GM19239 (cell line): ENCODE measurements at places on chromosomes 12 and 14.

DNA sequence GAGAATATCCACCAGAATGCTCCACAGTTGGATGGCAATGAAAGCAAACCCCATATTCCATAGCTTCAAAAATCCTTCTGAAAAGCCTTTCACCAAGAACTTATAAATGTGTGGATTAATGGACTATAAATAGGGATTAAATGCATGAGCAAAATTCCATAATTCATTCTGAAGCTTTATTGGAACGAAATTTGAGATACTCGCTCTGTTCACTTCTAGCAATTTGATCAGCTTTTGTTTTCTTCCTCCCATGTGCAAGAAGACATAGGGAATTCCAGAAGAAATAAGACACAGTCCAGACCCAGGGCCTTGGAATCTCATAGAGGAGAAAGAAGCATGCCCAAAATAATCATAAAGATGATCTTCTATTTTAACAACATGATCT is 285.9 kb upstream of the TMPO start:
- DNase-seq, result no peak

DNA sequence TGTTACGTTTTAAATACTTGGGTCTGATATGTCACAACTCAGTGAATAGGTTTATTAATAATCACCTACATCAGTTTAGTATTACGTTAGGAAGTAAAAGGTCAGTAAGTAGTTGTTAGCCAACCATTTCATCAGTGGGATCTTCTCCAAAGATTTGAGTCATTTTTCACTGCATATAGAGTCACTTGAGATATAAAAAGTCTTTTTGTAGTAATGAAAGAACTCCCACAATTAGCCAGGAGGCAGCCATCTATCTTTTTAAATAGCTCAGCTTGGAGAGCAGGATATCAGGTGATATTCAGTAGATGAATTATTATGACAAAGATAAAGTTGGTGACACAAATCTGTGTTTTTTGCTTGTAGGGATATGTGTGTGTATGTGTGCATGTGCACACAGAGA is 309.3 kb downstream of the PDZRN4 start:
- no peak for DNase-seq

DNA sequence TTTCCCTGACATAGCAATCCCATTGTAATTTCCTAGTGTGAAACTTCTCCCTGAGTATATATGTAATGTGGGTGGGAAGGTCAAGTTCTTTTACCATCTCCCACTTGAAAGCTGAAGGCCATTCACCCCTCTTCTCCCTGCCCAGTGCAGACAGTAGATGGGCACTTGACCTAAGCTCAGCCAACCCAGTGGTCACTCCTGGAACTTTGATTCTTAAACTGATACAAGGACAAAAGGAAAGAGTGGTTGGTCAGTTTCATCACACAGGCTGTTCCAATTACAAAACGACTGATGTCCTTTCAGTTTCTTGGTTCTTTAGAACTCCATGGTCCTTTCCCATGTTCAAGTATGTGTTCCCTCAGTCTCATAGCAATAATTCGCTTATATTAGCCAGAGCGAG is 8.4 kb upstream of the APOLD1 start:
- DNase-seq, result no peak

GRCh38 chr14:51094282-51094821 is 553 bp downstream of the TRIM9 start:
- no peak for DNase-seq

DNA sequence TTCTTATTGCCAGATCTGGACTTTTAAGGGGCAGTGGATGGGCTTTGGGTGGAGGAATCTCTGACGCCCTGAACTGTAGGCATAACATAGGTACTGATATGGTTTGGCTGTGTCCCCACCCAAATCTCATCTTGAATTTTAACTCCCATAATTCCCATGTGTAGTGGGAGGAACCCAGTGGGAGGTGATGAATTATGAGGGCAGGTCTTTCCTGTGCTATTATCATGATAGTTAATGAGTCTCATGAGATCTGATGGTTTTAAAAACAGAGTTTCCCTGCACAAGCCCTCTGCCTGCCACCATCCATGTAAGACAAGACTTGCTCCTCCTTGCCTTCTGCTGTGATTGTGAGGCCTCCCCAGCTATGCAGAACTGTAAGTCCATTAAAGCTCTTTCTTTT is 160.0 kb upstream of the CRY1 start:
- DNase-seq, result no peak

DNA sequence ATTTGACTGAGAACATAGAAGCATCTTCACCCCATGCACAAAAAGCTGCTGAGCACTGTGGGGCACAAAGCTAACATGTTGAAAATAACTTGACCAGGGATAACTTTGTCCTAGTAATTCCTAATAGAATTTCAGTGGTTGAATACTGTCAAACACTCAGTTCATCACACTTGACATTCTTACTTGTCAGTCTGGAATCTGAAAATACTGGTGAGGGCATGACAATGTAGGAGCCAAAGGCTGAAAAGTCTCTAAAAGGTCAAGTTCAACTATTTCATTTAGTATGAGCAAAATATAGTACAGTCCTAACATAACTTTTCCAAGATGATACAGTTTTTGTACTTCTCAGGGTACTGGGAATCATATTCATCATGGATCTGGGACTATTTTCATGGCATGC is 504.4 kb upstream of the LMO3 start:
- no peak for DNase-seq

DNA sequence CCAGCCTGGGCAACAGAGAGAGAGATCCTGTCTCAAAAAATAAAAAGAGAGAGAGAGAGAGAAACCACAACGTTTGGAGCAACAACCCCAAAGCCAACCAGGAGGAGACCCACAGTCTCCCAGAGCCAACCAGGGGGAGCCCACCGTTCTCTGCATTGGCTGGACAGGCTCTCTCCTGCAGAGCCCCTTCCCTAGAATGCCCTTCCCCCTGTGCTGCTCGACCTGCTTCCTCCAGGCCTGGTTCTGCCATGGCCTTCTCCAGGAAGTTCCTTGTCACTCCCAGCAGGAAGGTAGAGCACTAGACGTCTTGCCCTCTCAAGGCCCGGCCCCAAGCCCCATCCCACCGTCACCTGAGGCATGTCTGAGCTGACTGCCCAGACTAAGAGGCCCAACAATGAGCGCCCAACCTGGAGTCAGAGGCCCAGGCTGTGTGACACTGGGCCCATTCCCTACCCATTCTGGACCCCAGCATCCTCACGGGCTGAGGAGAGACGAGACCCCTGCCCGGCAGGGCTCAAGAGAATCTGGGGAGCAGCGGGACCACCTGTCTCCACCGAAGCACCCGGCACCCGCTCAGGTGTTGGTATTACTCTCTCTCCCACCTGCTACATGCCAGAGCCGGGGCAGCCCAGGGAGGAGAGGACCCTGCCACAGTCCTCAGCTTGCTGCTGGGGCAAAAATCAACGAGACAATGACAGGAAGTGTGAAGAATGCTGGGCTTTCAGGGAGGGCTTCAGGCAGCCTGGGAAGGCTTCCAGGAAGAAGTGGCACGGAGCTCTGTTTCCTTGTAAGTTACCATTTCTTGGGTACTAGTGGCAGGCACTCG is 61.2 kb downstream of the DIO3 start:
- no peak for DNase-seq

DNA sequence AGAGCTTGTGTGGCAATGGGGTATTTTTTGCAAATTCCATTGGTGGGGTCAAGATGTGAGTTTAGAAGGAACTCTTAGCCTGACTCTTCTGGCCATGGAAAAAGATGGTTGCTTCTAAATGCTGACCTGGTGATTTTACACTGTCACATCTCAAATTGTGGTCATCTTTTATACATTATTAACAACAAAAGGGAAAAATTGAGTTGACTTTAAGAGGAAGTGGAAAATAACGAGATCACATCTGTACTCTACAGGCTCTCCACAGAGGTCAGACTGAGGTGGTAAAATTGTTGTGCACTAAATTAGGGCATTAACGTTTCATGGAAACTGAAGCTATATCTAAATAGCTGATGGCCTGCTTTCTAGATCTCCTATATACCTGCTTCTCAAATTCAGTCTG is 44.7 kb downstream of the PTPN11 start:
- peak; percentile 9 for DNase-seq

- DNase-seq, result no peak
Measured at GRCh38 chr14:56082880-56083279, 35.3 kb upstream of the PELI2 start.

DNA sequence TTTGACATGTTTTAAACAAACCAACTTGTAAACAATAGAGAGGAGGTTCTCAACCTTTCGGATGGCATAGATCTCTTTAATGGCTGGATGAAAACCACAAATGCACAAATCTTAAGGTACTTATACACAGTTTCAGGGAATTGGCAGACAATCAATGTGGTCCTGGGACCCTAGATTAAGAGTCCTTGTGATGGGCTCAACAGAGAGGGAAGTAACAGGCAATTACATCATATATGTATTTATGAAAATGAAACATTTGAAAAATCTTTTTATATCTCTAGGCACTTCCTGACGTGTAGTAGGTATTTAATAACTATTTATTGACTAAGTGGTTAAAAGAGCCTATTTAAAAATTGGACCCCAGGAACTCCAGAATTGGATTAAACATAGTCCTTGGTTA is 897 bp downstream of the ACTR10 start:
- no peak for DNase-seq

GRCh38 chr12:95179011-95179410 is 38.3 kb downstream of the FGD6 start:
- no peak for DNase-seq

- no peak for DNase-seq
Measured at GRCh38 chr14:83923842-83924241, 1606.1 kb upstream of the FLRT2 start.

DNA sequence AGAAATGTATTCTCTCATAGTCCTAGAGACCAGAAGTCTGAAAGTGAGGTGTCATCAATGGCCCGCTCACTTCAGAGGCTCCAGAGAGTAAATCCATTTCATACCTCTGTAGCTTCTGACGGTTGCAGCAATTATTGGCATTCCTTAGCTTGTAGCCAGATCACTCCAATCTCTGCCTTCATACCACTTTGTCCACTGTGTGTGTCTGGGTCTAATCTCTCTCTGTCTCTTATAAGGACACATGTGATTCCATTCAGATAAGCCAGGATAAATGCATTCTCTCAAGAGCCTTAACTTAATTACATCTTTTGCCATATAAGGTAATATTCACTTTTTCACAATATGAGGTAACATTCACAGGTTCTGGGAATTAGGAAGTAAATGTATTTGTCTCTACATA is 365.7 kb downstream of the GXYLT1 start:
- DNase-seq, result no peak

DNA sequence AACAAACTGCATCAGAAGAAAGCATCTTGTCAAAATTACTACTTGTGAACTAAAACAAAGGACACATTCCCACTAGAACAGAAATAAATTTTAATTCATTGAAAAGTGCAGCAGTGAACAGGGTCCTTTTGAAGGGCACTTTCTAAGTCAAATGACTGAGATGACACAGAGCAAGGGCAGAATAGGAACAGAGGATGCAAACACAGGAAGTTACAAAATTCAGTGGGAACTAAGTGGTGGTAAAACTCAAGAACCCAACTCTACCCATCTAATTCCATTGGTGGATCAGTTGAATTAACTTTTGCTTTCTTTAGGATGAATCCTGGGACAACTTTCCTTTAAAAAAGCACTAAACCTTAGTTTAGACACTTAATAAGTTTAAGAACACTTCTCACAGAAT is 45.8 kb downstream of the GNS start:
- DNase-seq, result no peak

DNA sequence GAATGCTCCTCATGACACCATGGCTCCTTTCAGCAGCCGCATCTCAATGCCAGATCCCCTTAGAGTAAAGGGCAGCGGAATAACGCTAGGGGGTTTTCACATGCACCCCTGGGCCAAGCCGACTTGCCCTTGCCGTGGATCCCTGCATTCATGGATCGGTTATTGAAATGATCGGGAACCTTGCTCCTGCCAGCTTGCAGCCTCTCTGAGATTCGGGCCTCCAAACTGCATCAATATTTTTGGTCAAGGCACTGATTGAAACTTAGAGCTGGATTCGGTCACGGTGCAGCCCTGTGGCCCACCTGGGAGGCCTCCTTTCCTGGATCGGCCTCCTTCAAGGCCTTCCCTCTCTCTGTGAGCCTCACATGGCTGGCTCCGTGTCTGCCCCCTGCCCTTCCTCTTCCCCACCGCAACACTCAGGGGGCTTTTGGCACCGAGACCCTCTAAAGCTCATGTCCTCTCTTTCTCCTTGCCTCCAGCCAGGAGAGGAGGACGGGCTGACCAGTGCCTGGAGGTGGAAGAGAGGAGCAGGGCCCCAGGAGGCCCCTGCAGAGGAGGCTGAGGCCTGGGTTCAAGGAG is 1.8 kb downstream of the PTPN6 start:
- no peak for DNase-seq

DNA sequence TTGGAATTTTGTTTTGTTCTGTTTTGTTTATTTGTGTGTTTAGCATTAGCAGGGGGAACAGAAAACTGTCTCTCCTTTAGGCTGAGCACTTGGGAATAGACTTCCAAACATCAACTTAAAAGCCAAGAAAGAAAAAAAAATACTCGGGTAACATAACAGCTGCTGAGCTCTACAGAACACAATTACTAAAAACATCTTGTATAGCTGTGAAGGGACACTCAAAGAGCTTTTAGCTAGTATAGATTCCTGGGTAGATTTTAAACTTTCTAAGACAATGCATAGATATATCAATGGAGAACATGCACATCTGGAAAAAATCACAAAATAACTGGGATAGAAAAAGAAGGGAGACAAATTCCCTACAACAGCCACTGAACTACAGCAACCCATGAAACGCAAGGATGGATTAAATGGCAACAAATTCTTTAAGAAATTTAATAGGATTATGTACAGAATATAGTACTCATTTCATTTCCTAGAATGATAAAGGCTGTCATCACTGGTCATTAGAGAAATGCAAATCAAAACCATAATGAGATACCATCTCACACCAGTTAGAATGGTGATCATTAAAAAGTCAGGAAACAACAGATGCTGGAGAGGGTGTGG is 174.3 kb upstream of the KRR1 start:
- DNase-seq, result no peak

- DNase-seq, result no peak
Measured at GRCh38 chr12:82149045-82149444, 209.1 kb downstream of the CCDC59 start.

- no peak for DNase-seq
Measured at GRCh38 chr14:64573109-64573508, 23.3 kb downstream of the PPP1R36 start.

GRCh38 chr12:59929110-59929509 is 333.3 kb downstream of the SLC16A7 start:
- DNase-seq, result no peak
